ENCODE measurements at places on chromosomes 7 and 10.

GRCh38 chr7:97697396-97697795, 34.5 kb upstream of the TAC1 start:
- no peak for DNase-seq

DNA sequence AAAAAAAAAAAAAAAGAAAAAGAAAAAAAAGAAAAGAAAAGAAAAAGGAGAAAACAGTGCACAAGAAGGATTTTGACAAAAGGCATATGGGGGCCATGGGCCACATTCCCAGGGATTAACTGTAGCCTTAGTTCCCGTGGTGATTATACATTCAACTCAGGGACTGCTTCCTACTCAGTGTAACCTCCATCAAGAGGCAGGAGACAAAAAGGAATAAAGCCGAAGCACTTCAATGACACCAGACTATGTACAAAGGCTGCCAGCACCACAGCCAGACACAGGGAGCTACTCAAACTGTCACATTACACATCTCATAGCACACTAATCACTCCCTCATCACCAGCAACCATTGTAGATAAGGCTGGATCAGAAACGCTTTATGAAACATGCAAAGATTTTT, 5.1 kb upstream of the PMPCB start:
- DNase-seq, result no peak

- DNase-seq, result no peak
Observed at GRCh38 chr10:119669975-119670640, 18.9 kb downstream of the BAG3 start.

- DNase-seq, result no peak
Observed at GRCh38 chr10:117425974-117426566, 50.8 kb upstream of the PDZD8 start.
